Suprapubic skin (tissue), 4 donors: ENCODE measurements at places on chromosomes 6 and 20. TPM values are rescaled to one million over a fixed set of nuclear protein-coding genes. Genes with fewer than 3 reads are reported as not detected.

Gene PSORS1C2
- total RNA-seq: 27.0 TPM

DNA sequence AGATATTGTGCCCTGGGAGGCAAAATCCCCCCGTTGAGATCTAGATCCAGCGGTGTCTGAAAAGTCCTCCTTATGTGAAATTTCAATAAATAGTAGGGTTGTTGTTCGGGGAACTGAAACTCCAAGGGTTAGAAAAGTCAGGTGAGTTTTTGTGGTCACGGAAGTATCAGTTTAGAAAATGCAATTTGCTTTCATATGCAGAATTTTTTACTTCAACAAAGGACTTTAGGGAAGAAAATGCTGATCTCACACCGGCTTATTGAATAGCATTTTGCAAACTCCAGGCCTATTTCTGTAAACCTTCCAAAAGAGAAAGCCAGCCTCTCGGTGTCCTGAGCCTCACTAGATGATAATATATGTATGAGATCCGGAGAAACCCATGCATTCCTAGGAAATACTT lies 254.7 kb downstream of the TSHZ2 start:
- no peak overlapping the region for H3K27ac ChIP-seq
- H3K4me1 ChIP-seq: no peaks in the 10 kb centered on the region
- no peaks in the 10 kb centered on the region for H3K36me3 ChIP-seq
- H3K4me3 ChIP-seq: no peak overlapping the region

- H3K4me1 ChIP-seq: peaks cover 13% of the 10 kb centered on the region
- no peaks in the 10 kb centered on the region for H3K36me3 ChIP-seq
- H3K27me3 ChIP-seq: no peaks in the 10 kb centered on the region
- no peak for DNase-seq
- H3K27ac ChIP-seq: no peak overlapping the region
Observed at GRCh38 chr6:34795836-34796425, 4.0 kb downstream of the BLTP3A start.

GRCh38 chr6:55943329-55943728 lies 67.9 kb upstream of the BMP5 start:
- H3K4me1 ChIP-seq: no peaks in the 10 kb centered on the region
- H3K36me3 ChIP-seq: no peaks in the 10 kb centered on the region
- DNase-seq: no peak
- H3K27ac ChIP-seq: no peak overlapping the region

Gene FKBP1C
- total RNA-seq: 1.7 TPM

Gene NR2E1
- not detected for total RNA-seq

- no peak overlapping the region for H3K4me3 ChIP-seq
- H3K36me3 ChIP-seq: no peaks in the 10 kb centered on the region
- H3K4me1 ChIP-seq: peaks cover 30% of the 10 kb centered on the region
- no peaks in the 10 kb centered on the region for H3K27me3 ChIP-seq
- H3K27ac ChIP-seq: no peak overlapping the region
- DNase-seq: no peak
Observed at GRCh38 chr20:50055524-50056083, 57.3 kb downstream of the UBE2V1 start.

DNA sequence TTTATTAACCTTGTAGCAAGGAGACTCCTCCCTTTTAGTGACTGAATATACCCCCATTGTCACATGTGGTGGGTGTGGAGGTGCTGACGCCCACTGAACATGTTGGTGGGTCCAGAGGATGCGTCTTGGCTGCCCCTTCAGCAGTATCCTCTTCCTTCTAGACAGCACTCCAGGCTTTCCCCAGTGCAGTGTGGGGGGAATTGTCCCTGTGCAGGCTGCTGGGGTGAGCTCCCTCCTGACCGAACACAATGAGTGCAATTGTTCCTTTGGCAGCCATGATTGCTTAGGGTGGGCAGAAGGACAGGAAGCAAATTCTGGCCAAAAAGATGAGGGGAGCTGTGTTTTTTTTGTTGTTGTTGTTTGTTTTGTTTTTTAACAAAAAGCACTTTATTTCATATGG lies 209.3 kb upstream of the PDE10A start:
- H3K4me3 ChIP-seq: no peak overlapping the region
- H3K27me3 ChIP-seq: peaks cover 4% of the 10 kb centered on the region
- no peaks in the 10 kb centered on the region for H3K36me3 ChIP-seq
- peaks cover 5% of the 10 kb centered on the region for H3K4me1 ChIP-seq
- no peak for DNase-seq
- no peak overlapping the region for H3K27ac ChIP-seq

- peaks cover 14% of the 10 kb centered on the region for H3K4me1 ChIP-seq
- H3K4me3 ChIP-seq: no peak overlapping the region
- H3K36me3 ChIP-seq: no peaks in the 10 kb centered on the region
- H3K27ac ChIP-seq: no peak overlapping the region
- peaks cover 5% of the 10 kb centered on the region for H3K27me3 ChIP-seq
- DNase-seq: peak; percentile 19
Observed at GRCh38 chr6:170040906-170041305, 250.0 kb downstream of the DLL1 start.
